Activated CD4-positive, alpha-beta T cell treated with anti-CD3 and anti-CD28 coated beads, Interleukin-2, amount 50 U/mL, for 4 hours (primary cell): ENCODE measurements at places on chromosomes 3 and 15.

DNA sequence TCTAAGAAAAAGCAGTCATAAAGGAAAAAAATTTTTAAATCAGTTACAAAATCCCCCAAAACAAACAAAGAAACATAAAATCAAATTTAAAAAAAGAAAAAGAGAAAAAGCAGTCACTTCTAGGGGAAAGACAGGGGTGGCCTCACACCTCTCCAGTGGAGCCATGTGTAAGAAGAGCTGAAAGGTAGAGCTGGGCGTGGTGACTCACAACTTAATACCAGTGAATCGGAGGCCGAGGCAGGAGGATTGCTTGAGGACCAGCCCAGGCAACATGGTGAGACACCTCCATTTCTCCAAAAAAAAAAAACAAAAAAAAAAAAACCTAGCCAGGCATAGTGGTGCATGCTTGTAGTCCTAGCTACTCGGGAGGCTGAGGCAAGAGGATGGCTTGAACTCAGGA, 14.7 kb downstream of the MESD start:
- no peak for DNase-seq

DNA sequence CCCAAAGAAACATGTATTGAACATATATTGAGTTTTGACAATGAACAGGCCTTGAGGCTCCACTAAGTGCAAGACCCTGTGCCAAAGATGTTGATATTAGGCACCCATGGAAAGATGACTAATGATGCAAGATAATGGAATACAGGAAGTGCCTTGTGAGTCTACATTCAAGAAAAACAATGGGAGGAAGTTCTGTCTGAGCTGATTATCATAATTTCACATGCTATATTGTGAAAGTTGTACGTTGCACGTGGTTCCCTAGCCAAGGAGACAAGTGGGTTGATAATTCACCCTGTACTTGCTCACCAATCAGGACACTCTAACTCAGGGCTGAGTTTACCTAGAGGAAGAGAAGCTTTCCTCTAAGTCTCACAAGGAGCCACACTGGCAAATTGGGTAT, 186.9 kb upstream of the STAC start:
- DNase-seq = no peak

- no peak for DNase-seq
These were observed 207.5 kb downstream of the CADPS start for GRCh38 chr3:62667714-62668113.

GRCh38 chr3:59499000-59499399, 449.2 kb upstream of the CFAP20DC start:
- no peak for DNase-seq

DNA sequence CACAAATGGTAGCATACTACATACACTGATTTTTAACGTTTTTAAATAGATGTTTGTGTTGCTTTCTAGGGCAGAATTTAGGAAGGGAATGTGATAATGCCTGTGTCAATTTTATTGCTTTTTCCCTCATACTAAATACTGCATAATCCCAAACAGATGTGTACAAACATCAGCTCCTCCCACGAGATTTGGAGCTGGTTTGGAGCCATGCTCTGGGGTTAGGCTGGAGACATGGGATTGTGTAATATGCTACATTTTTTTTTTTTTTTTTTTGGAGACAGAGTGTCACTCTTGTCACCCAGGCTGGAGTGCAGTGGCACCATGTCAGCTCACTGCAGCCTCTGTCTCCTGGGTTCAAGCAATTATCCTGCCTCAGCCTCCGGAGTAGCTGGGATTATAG, 80.1 kb downstream of the EBLN2 start:
- DNase-seq = no peak

DNA sequence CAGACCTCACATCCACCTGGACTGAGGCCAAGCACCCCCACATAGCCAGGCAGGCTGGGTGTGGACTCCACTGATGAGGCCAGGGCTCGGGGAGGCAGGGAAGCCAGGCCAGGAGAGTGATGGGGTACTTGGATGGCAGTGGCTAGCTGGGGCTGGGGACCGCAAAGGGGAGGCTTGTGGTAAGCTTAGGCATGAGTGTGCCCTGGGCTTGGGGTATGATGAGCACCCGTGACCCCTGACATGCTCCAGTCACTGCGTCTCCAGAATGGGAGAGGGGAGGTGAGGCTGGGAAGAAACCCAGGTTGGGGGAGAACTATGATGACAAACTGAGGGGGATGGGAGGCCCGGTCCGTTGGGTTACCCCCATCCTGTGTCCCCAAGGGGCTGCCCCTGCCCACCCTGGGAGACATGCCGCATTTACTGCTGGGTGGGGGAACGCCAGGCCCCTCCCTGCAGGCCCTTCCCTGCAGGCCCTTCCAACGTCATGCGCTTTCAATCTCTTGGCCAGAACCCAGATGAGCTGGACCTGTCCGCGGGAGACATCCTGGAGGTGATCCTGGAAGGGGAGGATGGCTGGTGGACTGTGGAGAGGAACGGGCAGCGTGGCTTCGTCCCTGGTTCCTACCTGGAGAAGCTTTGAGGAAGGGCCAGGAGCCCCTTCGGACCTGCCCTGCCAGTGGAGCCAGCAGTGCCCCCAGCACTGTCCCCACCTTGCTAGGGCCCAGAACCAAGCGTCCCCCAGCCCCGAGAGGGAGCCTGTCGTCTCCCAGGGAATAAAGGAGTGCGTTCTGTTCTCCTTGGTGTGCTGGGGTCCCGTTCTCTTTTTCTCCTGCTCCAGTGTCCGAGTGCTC, 34.1 kb downstream of the TSPAN3 start:
- DNase-seq = no peak
